Activated CD4-positive, alpha-beta T cell treated with anti-CD3 and anti-CD28 coated beads, Interleukin-2, amount 10 ng/mL, durations not matched to agents 7 days and 5 days (primary cell): ENCODE measurements at places on chromosomes 1 and 21. TPM values are rescaled to one million over a fixed set of nuclear protein-coding genes. Genes with fewer than 3 reads are reported as not detected.

The LCE6A gene
- not detected for total RNA-seq

The DNAJC6 gene
- total RNA-seq, result 1.9 TPM

The BCL2L15 gene
- total RNA-seq, result 1.1 TPM

The ILDR2 gene
- total RNA-seq, result 8.4 TPM

GRCh38 chr1:241614572-241614971, 25.6 kb downstream of the CHML start:
- DNase-seq, result no peak

DNA sequence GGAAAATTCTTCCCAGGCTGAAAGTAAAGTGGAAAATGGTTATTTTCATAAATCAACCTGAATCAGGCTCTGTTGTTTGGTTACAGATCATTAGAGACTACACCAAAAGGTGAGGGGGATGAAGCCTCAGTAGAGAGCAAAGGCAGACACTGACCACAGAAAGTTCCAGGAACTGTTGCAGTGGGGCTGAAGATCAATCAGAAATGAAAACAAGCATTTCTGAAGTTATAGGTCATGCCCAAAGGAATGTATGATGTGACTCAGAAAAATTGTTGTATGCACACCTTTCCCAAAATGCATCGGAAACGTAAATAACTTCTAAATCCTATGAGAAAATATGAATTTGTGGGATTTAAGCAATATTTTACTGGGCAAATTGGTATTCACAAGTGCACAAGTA, 63.3 kb downstream of the FYB2 start:
- DNase-seq, result no peak

The UBIAD1 gene
- 53.7 TPM for total RNA-seq
